ENCODE measurements at places on chromosomes 3 and 15.

- DNase-seq, result no peak
These were observed 33.6 kb downstream of the ZDHHC3 start for GRCh38 chr3:44942202-44942921.

- DNase-seq, result no peak
These were observed 62.7 kb upstream of the OSTN start for GRCh38 chr3:191136347-191136746.

DNA sequence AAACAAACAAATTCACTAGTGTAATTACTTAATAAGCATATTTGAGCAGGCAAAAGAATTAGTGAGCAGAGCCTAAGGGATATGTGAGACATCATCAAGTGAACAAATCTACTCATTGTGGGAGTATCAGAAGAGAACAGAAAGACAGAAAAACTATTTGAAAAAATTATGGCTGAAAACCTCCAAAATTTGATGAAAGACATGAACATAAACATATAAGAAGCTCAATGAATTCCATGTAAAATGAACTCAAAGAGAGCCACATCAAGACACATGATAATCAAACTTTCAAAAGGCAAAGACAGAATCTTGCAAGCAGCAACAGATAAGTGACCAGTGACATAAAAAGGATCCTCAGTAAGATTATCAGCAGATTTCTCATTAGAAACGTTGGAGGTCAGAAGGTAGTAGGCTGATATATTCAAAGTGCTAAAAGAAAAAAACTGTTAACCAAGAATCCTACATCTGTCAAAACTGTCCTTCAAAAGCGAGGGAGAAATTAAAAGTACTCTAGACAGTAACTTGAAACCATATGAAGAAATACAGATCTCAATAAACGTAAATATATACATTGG, 83.0 kb upstream of the UBP1 start:
- no peak for DNase-seq

GRCh38 chr3:100420885-100421284, 19.5 kb downstream of the LNP1 start:
- DNase-seq, result no peak

- peak; percentile 35 for DNase-seq
These were observed 426.4 kb upstream of the RGMA start for GRCh38 chr15:93515256-93516051.

GRCh38 chr15:73753250-73754130, at the start of gene INSYN1:
INSYN1 (minus strand) TSS chr15:73753351; CDS start chr15:73751130, 2,221 bp downstream.
- peak; percentile 75 for DNase-seq

DNA sequence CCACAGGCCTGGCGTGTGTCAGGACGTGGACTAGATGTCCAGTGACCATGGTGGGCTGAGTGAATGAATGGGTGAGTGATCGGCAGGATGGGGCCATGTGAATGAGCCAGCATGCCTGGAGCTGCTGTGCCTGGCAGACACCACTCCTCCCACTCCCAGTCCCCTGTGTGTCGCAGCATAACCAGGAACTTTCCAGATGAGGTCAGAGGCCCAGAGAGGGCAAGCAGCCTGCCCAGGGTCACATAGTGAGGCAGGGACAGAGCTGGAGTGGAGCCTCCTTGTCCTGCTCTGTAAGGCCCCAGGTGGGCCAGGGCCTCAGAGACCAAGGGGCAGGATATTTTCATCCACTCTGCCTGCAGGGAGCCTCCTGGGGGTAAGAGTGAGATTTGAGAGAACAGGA, 6.4 kb downstream of the IQSEC1 start:
- DNase-seq, result no peak

DNA sequence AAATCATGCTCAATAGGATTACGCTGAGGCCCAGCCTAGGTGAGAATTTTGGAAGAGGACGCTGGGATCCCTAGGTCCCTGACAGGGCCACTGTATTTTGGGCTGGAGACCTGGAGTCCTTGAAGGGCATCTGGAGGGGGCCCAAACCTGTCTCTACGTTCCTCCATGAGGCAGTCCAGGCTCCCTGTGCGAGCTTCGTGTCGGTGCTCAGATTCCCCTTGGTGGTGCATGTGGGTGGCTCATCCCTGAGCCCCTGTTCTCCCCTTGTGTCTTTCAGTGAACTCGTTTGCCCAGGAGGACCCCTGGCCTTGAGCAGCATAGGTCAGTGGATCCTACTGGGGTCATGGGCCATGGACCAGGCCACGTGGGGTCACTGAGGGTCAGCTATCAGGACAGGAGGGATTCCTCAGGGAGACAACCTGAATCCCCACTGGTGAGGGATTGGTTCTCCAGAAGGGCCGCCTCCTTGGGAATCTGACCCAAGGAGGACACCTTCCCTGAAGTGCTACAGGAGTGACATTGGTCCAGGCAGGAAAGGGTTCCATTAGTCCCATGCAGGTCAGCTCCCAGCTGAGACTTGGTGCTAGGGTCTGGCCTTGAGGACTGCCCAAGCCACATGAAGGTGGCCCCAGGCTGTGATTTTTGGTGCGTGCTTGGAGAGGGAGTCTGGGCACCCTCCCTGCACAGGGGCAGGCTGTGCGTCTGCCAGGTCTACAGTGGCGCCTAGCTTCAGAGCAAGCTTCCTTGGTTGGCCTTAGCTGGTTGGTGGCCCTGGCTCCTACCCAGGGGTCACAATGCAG, 229.8 kb downstream of the SNRPN start:
- peak; percentile 3 for DNase-seq
